ENCODE measurements at places on chromosomes 3 and 15.

GRCh38 chr3:89032346-89033013 is 74.9 kb upstream of the EPHA3 start:
- H3K27me3 ChIP-seq, result no peaks in the 10 kb centered on the region
- no peaks in the 10 kb centered on the region for H3K4me1 ChIP-seq
- H3K27ac ChIP-seq, result no peak overlapping the region

DNA sequence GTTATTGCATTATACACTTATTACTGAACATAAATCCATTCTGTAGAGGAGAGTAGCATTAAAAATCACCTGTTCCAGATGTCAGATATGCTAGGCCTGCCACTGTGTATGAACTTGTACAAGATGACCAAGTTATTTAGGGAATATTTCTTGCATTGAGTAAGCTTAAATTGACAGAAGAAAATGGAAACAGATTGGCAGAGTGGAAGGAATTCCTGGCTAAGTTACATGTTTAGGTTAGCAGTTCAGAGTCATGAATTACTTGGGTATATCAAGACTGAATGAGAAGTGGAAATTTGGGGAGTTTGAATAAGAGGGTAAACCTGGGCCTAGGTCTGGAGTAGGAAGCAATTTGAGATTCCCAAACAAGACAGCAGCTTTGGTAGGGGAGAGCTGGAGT is 44.6 kb downstream of the ARHGAP31 start:
- no peak overlapping the region for H3K4me3 ChIP-seq
- H3K27ac ChIP-seq, result no peak overlapping the region
- H3K27me3 ChIP-seq, result no peaks in the 10 kb centered on the region
- H3K36me3 ChIP-seq, result peaks cover 2% of the 10 kb centered on the region

DNA sequence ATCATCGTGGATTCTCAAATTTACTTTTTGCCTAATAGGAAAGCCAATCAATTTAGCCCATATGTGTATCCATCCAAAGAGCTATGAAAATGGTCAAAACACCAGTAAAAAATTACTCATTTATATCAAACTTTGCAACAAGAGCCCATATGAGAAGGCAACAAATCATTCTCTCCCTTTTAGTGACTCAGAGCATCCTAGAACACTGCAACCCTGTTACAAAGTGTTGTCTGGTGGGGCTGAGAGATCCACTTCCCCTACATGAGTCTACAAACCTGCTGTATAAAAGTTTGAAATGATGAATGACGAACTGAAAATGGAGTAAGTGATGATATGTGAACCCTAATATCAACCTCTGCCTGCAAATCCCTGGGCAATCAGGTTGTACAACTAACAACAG is 23.3 kb downstream of the PDZRN3 start:
- no peak for DNase-seq
- H3K4me3 ChIP-seq, result no peak overlapping the region
- H3K27ac ChIP-seq, result no peak overlapping the region
- H3K36me3 ChIP-seq, result no peaks in the 10 kb centered on the region
- peaks cover 2% of the 10 kb centered on the region for H3K27me3 ChIP-seq
- peaks cover 9% of the 10 kb centered on the region for H3K4me1 ChIP-seq

- no peaks in the 10 kb centered on the region for H3K4me1 ChIP-seq
- H3K4me3 ChIP-seq, result no peak overlapping the region
- DNase-seq, result no peak
- H3K27ac ChIP-seq, result no peak overlapping the region
- H3K27me3 ChIP-seq, result no peaks in the 10 kb centered on the region
Measured at GRCh38 chr3:102802819-102803420, 368.1 kb downstream of the ZPLD1 start.

GRCh38 chr3:141306276-141306675 is 62.0 kb upstream of the ZBTB38 start:
- DNase-seq, result no peak
- H3K27ac ChIP-seq, result no peak overlapping the region
- H3K27me3 ChIP-seq, result no peaks in the 10 kb centered on the region
- no peak overlapping the region for H3K4me3 ChIP-seq
- peaks cover 2% of the 10 kb centered on the region for H3K36me3 ChIP-seq
- H3K4me1 ChIP-seq, result peaks cover 14% of the 10 kb centered on the region

GRCh38 chr15:70127288-70127746 is 29.6 kb upstream of the TLE3 start:
- peaks cover 51% of the 10 kb centered on the region for H3K4me1 ChIP-seq
- no peaks in the 10 kb centered on the region for H3K27me3 ChIP-seq
- no peak overlapping the region for H3K27ac ChIP-seq
- H3K4me3 ChIP-seq, result no peak overlapping the region
- peak; percentile 92 for DNase-seq

- H3K4me3 ChIP-seq, result no peak overlapping the region
- peaks cover 49% of the 10 kb centered on the region for H3K4me1 ChIP-seq
- DNase-seq, result no peak
- H3K36me3 ChIP-seq, result peaks cover 73% of the 10 kb centered on the region
- H3K27ac ChIP-seq, result no peak overlapping the region
Measured at GRCh38 chr3:126345231-126345630, 12.0 kb downstream of the KLF15 start.

- H3K36me3 ChIP-seq, result no peaks in the 10 kb centered on the region
- H3K27ac ChIP-seq, result no peak overlapping the region
- no peak overlapping the region for H3K4me3 ChIP-seq
- no peak for DNase-seq
Measured at GRCh38 chr3:9339761-9340471, 22.9 kb upstream of the THUMPD3 start.

DNA sequence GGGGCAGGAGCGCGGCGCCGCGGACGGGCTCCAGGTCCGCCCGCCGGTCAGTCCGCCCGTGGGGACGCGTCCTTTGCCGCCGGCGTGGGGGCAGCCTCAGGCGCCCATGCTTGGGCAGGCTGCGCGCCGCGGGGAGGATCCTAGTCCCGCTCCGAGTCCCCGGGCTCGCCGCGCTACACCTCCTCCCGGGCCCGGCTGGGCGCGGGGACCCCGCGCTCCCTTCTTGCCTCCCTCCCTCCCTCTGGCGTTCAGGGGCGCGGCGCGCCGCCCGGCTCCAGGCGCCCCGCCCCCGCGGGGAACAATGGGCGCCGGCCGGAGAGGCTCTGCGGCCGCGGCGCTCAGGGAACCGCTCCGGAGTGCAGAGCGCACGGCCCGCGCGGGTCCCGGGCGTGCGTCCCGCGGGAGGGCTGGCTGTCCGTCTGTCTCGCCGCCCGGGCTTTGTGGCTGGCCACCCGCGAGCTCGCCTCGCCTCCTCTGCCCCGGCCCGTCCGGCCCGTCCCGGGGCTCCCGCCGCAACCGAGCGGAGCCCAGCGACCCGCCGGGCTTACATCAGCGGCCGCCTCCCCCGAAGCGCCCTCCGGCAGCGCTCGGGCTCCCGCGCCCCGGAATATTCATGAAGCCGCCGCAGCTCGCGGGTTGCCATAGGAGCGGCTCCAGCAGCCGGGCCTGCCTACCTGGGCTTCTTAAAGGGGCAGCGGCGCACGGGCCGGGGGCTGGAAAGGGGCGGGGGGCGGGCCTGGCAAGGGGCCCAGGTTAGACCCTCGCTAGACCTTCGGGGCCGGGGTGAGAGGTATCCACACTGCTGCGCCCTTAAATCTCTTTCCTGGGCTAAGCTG is at the start of gene HCN4:
TSS of gene HCN4 (minus strand) at position 658 of the 836 bp plus-strand sequence. CDS start 688 bp downstream, outside the sequence.
- peaks cover 34% of the 10 kb centered on the region for H3K27me3 ChIP-seq
- peaks cover 4% of the 10 kb centered on the region for H3K36me3 ChIP-seq
- H3K4me3 ChIP-seq, result peak within 1 kb of the TSS; percentile 29
- H3K27ac ChIP-seq, result no peak within 1 kb of the TSS

- H3K4me1 ChIP-seq, result no peaks in the 10 kb centered on the region
- H3K27me3 ChIP-seq, result no peaks in the 10 kb centered on the region
- H3K27ac ChIP-seq, result no peak overlapping the region
Measured at GRCh38 chr3:108285176-108285575, 11.2 kb upstream of the HHLA2 start.

DNA sequence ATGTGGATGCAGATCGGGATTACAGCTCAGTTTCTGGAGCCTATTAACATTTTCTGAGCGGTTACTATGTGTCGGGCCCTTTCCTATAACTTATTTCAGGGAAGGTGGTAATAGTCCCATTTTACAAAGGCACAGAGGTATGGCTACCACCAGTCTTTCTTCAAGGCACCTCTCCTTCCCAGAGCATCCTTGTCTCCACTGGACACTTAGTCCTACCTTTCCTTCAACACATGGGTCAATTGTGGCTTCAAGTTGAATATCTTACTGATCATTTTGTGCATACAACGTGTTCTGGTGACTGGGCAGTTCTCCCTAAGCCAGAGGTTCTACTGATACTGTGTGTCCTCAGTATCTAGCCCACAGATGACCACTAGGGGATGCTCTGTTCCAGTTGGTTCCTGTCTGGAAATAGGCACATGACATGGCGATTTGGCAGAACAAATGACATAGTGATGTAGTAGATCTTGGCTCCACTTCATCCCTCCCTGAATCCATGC is 60.7 kb upstream of the CMTM8 start:
- no peaks in the 10 kb centered on the region for H3K36me3 ChIP-seq
- DNase-seq, result no peak
- H3K4me3 ChIP-seq, result no peak overlapping the region

GRCh38 chr15:75163150-75163564 is 38.5 kb upstream of the C15orf39 start:
- H3K27ac ChIP-seq, result no peak overlapping the region
- no peaks in the 10 kb centered on the region for H3K27me3 ChIP-seq
- DNase-seq, result no peak
- no peaks in the 10 kb centered on the region for H3K4me1 ChIP-seq
- no peaks in the 10 kb centered on the region for H3K36me3 ChIP-seq
- H3K4me3 ChIP-seq, result no peak overlapping the region

DNA sequence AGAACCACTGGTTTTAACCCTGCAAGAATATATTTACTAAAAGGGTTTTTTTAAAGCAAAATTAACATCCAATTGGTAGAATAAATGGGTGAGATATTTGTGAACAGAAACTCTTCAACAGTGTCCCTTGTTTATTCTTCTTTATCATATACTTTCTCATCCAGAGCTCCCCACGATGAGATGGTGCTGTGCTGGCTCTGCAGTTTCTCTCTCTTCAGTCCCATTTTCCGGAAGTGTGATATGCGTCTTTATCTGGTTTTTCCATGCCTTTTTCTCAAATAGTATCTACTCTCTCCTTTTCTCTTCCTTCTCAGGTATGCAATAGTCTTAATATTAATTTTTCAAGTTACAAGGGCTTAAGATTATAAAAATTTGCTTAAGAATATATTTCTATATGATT is 1.5 kb downstream of the EAF2 start:
- H3K36me3 ChIP-seq, result no peaks in the 10 kb centered on the region
- H3K27me3 ChIP-seq, result no peaks in the 10 kb centered on the region
- H3K27ac ChIP-seq, result no peak overlapping the region
- DNase-seq, result no peak

DNA sequence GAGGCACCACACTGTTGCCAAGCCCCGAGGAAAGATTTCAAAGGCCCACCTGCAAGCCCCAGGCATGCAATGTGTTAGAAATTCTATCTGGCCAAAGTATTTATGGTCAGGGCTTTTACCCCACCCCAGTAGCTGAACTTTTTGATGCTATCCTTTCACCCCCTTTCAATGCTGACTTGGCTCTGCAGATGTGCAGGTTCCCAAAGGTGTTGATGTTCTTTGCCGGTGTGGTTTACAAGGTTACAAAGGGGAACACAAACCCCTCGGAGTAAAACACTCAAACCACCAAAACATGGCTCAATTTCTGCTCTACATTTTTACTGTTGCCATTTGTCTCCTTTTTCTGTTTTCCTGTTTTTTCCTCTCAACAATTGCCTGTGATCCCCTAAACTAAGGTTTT is 145.4 kb upstream of the BNIP2 start:
- peaks cover 3% of the 10 kb centered on the region for H3K4me1 ChIP-seq
- peaks cover 2% of the 10 kb centered on the region for H3K27me3 ChIP-seq
- DNase-seq, result no peak
- H3K36me3 ChIP-seq, result no peaks in the 10 kb centered on the region

- no peaks in the 10 kb centered on the region for H3K36me3 ChIP-seq
- H3K27ac ChIP-seq, result no peak overlapping the region
- no peak for DNase-seq
- H3K4me3 ChIP-seq, result no peak overlapping the region
- H3K27me3 ChIP-seq, result no peaks in the 10 kb centered on the region
- no peaks in the 10 kb centered on the region for H3K4me1 ChIP-seq
Measured at GRCh38 chr3:80014576-80014975, 246.8 kb upstream of the ROBO1 start.

- H3K36me3 ChIP-seq, result no peaks in the 10 kb centered on the region
- no peak for DNase-seq
- no peaks in the 10 kb centered on the region for H3K27me3 ChIP-seq
- no peak overlapping the region for H3K27ac ChIP-seq
Measured at GRCh38 chr3:163614886-163615285, 1463.4 kb downstream of the SI start.

DNA sequence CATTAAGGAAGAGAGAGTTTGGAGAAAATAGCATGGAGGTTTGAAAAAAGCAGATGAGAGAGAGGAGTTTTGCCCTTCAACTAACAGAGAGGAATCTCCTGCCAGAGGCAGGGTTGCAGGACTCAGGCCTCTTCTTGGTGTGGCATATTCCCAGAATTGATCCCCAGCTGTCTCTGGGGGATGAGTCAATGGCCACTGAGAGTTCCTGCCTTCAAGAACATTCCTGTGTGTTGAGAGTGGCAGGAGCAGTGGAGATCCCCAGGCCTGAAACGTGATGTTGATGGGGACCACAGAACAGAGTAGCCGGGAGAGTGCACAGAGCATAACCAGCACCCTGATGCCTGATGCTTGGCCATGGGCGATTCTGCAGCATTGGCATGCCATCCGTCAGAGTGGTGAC is 348.4 kb upstream of the THBS1 start:
- no peak overlapping the region for H3K4me3 ChIP-seq
- no peaks in the 10 kb centered on the region for H3K36me3 ChIP-seq
- H3K27ac ChIP-seq, result no peak overlapping the region

- no peak overlapping the region for H3K27ac ChIP-seq
- H3K4me1 ChIP-seq, result no peaks in the 10 kb centered on the region
- no peaks in the 10 kb centered on the region for H3K27me3 ChIP-seq
- DNase-seq, result no peak
- H3K36me3 ChIP-seq, result no peaks in the 10 kb centered on the region
- no peak overlapping the region for H3K4me3 ChIP-seq
Measured at GRCh38 chr3:82080261-82080660, 318.8 kb upstream of the GBE1 start.

All from spinal cord (tissue), 10 donors.